ENCODE measurements at places on chromosomes 5 and 9. TPM values are rescaled to one million over a fixed set of nuclear protein-coding genes. Genes with fewer than 3 reads are reported as not detected.

The RNF183 gene
- not detected for total RNA-seq

The ACTL7A gene
- not detected for total RNA-seq

- H3K36me3 ChIP-seq = no peaks in the 10 kb centered on the region
- peak overlapping the region; percentile 82 for H3K27ac ChIP-seq
- no peak overlapping the region for H3K4me3 ChIP-seq
- DNase-seq = no peak
- H3K4me1 ChIP-seq = peaks cover 48% of the 10 kb centered on the region
Observed at GRCh38 chr9:94807556-94807955, 81.1 kb downstream of the AOPEP start.

The SPATA31D3 gene
- total RNA-seq = not detected

The PCDHB13 gene
- total RNA-seq = 0.62 TPM

The RARS1 gene
- 50.1 TPM for total RNA-seq

The BARHL1 gene
- not detected for total RNA-seq

GRCh38 chr5:128673000-128673399 lies 135.0 kb upstream of the FBN2 start:
- no peaks in the 10 kb centered on the region for H3K4me1 ChIP-seq
- H3K4me3 ChIP-seq = no peak overlapping the region
- H3K27me3 ChIP-seq = no peaks in the 10 kb centered on the region
- no peak for DNase-seq

- no peak overlapping the region for H3K27ac ChIP-seq
- H3K27me3 ChIP-seq = no peaks in the 10 kb centered on the region
- no peak for DNase-seq
Observed at GRCh38 chr9:86469476-86470250, 115.5 kb upstream of the TUT7 start.

- no peaks in the 10 kb centered on the region for H3K27me3 ChIP-seq
- H3K36me3 ChIP-seq = no peaks in the 10 kb centered on the region
- no peak overlapping the region for H3K27ac ChIP-seq
- H3K4me1 ChIP-seq = peaks cover 22% of the 10 kb centered on the region
- H3K4me3 ChIP-seq = no peak overlapping the region
Observed at GRCh38 chr5:82106207-82106606, 134.4 kb downstream of the ATG10 start.

GRCh38 chr5:39661026-39661779 lies 236.4 kb upstream of the DAB2 start:
- H3K4me3 ChIP-seq = no peak overlapping the region
- no peaks in the 10 kb centered on the region for H3K36me3 ChIP-seq
- DNase-seq = no peak

The NTRK2 gene
- total RNA-seq = 1.7 TPM

The ZNF883 gene
- total RNA-seq = 0.92 TPM

GRCh38 chr5:174175716-174176268 lies 130.3 kb downstream of the NSG2 start:
- no peak overlapping the region for H3K4me3 ChIP-seq
- no peaks in the 10 kb centered on the region for H3K27me3 ChIP-seq
- H3K36me3 ChIP-seq = no peaks in the 10 kb centered on the region
- no peak overlapping the region for H3K27ac ChIP-seq

DNA sequence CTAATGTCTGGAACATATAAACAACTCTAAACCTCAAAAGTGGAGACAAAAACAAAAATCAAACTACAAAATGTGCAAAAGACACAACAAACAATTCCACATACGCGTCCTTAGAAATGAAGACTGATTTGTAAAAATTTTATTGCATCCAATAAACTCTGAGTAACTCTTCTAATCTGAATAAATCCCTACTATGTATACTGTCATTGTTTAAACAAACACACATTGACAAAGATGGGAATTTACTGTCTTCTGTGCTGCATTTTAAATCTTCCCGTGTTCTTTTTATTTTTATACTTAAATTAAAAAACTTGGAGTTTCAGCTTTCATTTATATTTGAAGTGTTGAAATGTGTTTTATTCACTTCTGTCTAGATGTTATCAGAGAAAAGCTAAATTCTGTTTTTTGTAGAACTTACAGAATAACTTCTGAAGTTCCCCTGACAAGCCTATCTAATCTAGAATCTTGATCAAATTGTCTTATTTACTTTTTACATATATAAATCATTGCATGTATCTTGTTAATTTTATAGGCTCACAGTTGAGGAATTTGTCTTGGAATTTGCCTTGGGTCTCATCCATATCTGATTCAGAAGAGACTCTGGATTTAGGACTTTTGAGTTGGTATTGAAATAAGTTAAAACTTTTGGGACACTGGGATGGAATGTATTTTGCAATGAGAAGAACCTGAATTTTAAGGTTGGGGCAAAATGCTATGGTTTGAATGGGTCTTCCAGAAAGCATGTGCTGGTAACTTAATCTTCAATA lies 2064.4 kb upstream of the C9orf72 start:
- no peak overlapping the region for H3K27ac ChIP-seq
- no peak for DNase-seq
- no peaks in the 10 kb centered on the region for H3K4me1 ChIP-seq
- H3K4me3 ChIP-seq = no peak overlapping the region
- H3K27me3 ChIP-seq = no peaks in the 10 kb centered on the region

DNA sequence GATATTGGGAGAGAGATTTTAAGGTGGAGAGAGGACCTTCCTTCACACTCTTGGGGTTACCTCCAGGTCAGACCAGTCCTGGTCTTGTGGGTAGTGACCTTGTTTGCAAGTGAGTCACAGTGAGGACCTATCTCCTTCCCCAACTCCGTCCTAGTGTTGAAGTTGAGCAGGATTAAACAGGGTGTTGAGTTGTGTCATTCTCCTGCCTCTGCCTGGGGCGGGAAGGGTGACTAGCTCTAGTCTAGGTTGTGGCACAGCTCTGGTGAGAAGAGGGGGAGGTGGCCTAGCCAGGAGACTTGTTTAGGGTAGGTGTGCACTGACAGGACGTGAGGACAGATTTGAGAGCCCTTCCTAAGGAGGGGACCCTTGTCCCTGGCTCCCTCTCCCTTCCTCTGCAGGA lies 119.6 kb upstream of the PITX1 start:
- no peak overlapping the region for H3K27ac ChIP-seq
- DNase-seq = no peak
- no peaks in the 10 kb centered on the region for H3K36me3 ChIP-seq
- H3K4me3 ChIP-seq = no peak overlapping the region
- no peaks in the 10 kb centered on the region for H3K27me3 ChIP-seq

The SLC6A3 gene
- not detected for total RNA-seq

The SPDL1 gene
- total RNA-seq = 3.3 TPM

The PCDHA6 gene
- not detected for total RNA-seq

- H3K36me3 ChIP-seq = no peaks in the 10 kb centered on the region
- H3K27me3 ChIP-seq = no peaks in the 10 kb centered on the region
- no peak overlapping the region for H3K4me3 ChIP-seq
- no peak overlapping the region for H3K27ac ChIP-seq
- no peaks in the 10 kb centered on the region for H3K4me1 ChIP-seq
Observed at GRCh38 chr5:124948754-124949275, 202.4 kb upstream of the ZNF608 start.

The LIFR gene
- total RNA-seq = 233 TPM

- H3K4me1 ChIP-seq = no peaks in the 10 kb centered on the region
- H3K27ac ChIP-seq = no peak overlapping the region
- no peak overlapping the region for H3K4me3 ChIP-seq
- no peaks in the 10 kb centered on the region for H3K36me3 ChIP-seq
- no peak for DNase-seq
Observed at GRCh38 chr5:18238321-18238720, 604.1 kb downstream of the TAF11L14 start.

DNA sequence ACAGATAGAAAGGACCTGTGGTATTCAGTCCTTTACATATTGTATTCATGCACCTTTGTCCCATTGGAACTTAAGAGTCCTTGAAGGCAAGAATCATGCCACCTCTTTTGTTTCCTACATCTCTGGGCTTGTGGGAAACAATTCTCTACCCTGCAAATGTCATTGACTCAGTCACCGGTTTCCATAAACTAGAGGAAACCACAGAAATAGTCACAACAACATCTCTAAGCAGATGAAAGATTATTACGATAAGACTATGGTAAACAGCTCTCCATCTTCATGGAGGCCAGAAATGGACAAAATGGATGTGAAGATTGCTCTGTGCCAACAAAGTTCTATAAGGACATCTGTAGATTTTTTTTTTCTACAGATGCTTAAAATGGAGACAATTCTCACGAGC lies 165.5 kb downstream of the PIK3R1 start:
- H3K27ac ChIP-seq = no peak overlapping the region
- H3K4me3 ChIP-seq = no peak overlapping the region
- no peaks in the 10 kb centered on the region for H3K4me1 ChIP-seq
- DNase-seq = no peak
- H3K27me3 ChIP-seq = no peaks in the 10 kb centered on the region
- H3K36me3 ChIP-seq = no peaks in the 10 kb centered on the region

DNA sequence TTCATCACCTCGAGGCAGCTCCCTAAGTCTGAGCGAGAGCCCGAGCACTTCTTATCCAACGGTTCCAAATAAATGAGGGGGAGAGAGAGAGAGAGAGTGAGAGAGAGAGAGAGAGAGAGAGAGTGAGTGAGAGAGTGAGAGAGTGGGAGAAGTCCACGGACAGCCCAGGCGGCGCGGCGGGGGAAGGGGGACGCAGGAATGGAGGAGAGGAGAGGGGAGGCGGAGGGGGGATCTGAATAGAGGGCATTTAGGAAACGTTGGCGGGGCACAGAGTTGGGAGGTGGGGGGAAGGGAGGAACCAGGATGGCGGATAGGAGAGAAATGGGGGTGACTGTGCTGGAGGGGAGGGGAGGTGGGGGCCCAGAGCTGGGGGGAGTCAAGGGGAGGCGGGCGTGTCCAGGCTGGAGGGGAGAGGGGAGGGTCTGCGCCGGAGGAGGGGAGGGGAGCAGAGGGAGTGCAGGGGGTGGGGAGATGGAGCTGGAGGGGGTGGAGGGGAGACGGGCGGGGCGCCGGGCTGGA lies 398 bp upstream of the BASP1 start:
- H3K27me3 ChIP-seq = peaks cover 42% of the 10 kb centered on the region
- no peak overlapping the region for H3K27ac ChIP-seq

The IL9 gene
- total RNA-seq = not detected

- H3K27me3 ChIP-seq = no peaks in the 10 kb centered on the region
- H3K36me3 ChIP-seq = no peaks in the 10 kb centered on the region
- no peak overlapping the region for H3K4me3 ChIP-seq
- H3K4me1 ChIP-seq = no peaks in the 10 kb centered on the region
Observed at GRCh38 chr5:151926188-151926587, 1.5 kb upstream of the GLRA1 start.

- no peaks in the 10 kb centered on the region for H3K27me3 ChIP-seq
- H3K36me3 ChIP-seq = no peaks in the 10 kb centered on the region
- no peak overlapping the region for H3K27ac ChIP-seq
- H3K4me1 ChIP-seq = no peaks in the 10 kb centered on the region
- no peak for DNase-seq
Observed at GRCh38 chr9:94504358-94504757, 50.5 kb upstream of the PCAT7 start.

The LPAR1 gene
- total RNA-seq = 17.6 TPM

The ABHD17B gene
- total RNA-seq = 23.6 TPM

DNA sequence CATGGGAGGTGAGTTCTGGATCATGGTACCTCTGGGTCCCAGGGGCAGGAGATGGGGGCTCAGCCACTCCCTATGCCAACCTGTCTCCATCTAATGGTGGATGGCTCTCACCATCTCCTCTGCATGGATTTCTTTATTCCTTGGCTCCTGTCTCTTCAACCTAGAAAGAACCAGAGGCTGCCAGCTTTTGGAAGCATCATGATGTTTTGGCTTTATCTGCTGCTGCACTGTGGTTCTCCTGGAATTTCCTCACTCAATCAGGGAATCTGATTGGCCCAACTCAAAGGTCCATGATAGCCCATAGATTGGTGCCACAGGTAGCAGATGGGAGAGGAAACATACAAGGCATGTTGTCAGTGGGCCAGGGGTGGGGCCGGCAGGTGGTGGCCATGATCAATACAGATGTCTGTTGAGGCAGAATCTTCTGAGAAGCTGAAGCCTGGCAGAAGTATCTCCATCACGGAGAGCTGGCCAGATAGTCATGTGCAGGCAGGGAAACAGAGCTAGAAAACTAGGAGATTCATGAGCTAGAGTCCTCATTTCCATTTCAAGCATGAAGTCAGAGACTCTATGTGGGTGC lies 158.2 kb downstream of the MACROH2A1 start:
- H3K36me3 ChIP-seq = no peaks in the 10 kb centered on the region
- H3K4me3 ChIP-seq = no peak overlapping the region
- H3K27me3 ChIP-seq = no peaks in the 10 kb centered on the region
- peak overlapping the region; percentile 92 for H3K27ac ChIP-seq
- H3K4me1 ChIP-seq = peaks cover 62% of the 10 kb centered on the region
